ENCODE measurements at places on chromosomes 6 and 20. TPM values are rescaled to one million over a fixed set of nuclear protein-coding genes. Genes with fewer than 3 reads are reported as not detected.

DNA sequence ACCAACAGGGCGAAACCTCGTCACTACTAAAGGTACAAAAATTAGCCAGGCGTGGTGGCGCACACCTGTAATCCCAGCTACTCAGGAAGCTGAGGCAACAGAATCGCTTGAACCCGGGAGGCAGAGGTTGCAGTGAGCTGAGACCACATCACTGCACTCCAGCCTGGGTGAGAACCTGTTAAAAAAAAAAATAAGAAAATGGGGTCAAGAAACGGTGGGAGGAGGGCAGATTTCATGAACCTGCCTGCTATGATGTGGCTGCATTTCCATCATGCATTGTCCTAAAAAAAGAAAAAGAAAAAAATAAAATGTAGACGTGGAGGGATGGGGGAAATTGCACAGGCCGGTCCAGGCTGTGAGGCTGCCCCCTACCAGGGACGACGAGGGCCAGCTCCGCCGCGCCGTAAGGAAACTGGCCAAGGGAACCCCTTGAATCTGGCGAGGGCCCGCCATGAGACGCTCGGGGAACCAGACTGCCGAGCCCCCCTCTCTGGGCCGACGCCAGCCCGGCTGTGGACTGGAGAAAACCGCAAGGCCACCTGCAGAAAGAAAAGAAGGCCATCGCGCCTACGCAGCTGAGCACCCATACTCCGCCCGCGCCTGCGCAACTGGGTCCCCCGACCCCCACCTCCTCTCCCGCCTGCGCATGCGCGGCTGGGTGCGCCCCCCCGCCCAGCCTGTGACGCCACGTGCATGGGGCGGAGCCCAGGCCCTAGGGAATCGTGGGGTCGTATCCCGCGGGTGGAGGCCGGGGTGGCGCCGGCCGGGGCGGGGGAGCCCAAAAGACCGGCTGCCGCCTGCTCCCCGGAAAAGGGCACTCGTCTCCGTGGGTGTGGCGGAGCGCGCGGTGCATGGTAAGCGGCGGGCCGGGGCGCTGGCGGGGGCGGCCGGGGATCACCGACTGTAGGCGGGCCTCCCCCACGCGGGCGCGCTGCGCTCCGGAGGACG is at the start of gene ENTPD6:
Gene ENTPD6 (plus strand): TSS at position 699 of the 948 bp plus-strand sequence. CDS start 10,825 bp downstream, outside the sequence.
- DNase-seq, result peak; percentile 84

The ERVFRD-1 gene
- 0.10 TPM for total RNA-seq

DNA sequence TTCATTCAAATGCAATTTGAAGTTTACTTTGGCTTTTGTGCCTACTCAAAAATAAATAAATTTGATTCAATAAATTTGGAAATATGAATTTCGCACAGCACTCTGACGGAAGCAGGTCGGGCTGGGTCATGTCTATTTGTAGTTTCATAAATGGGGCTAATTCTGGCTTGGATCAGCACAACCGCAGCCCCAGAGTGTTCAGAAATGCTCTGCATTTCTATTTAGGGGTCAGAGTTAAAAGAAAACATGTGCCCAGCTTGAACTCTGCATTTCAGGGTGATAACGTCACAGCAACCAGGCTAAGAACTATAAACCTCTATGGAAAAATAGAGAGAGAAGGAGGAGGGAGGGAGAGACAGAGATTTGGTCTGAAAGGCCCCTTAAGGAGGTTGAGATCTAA is 480.9 kb upstream of the NOX3 start:
- DNase-seq, result peak; percentile 31

DNA sequence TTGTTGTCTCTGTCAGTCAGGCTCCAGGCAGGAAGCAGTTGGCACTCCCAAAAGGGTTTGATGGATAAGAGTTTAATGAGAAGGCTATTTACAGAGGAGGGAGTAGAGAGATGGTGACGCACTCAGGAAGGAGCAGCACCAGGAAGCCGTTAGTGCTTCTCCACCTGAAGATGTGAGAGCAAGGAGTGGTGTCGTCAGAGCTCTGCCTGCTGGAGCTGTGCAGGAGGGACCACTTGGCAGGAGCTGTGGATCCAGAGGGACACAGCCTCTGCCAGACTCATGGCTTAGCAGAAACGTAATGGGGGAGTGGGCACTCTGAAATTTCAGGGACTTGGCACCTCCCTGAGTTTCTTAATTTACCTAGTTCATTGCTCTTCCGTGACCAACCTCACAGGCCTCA is 16.8 kb downstream of the DAAM2 start:
- no peak for DNase-seq

- DNase-seq, result no peak
Observed at GRCh38 chr20:5362771-5363170, 46.0 kb upstream of the PROKR2 start.

The GZF1 gene
- 17.3 TPM for total RNA-seq

DNA sequence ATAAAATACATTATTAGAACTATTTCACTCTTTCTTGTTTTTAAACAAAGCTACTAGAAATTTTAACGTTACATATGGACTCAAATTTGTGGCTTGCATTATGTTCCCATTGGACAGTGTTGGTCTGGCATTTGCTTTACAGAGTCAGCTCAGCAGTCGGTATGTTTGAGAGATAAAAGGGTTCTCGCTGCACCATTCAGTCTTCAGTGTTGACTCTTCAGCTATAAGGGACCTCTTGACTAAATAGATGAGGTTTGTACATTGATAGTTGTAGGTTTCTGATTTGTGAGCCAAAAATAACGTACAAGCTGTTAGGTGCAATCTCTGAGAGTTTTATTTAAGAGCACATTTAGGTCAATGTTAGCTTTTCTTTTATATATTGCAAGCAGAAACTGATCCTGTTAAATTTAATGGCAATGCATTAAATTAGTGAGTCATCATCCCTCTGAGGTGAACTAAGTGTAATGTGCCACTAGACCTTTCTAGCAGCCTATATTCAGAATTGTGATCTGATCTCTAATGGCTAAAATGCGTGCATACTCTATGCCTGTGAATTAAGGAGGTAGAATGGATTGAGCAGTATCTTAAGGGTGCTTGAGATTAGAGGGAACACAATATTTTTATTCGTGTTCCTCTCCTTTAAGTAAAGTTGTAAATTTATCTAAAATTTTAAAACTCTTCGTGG is 485.6 kb upstream of the SYNCRIP start:
- no peak for DNase-seq

GRCh38 chr6:62819640-62820039 is 391.6 kb upstream of the FKBP1C start:
- no peak for DNase-seq

DNA sequence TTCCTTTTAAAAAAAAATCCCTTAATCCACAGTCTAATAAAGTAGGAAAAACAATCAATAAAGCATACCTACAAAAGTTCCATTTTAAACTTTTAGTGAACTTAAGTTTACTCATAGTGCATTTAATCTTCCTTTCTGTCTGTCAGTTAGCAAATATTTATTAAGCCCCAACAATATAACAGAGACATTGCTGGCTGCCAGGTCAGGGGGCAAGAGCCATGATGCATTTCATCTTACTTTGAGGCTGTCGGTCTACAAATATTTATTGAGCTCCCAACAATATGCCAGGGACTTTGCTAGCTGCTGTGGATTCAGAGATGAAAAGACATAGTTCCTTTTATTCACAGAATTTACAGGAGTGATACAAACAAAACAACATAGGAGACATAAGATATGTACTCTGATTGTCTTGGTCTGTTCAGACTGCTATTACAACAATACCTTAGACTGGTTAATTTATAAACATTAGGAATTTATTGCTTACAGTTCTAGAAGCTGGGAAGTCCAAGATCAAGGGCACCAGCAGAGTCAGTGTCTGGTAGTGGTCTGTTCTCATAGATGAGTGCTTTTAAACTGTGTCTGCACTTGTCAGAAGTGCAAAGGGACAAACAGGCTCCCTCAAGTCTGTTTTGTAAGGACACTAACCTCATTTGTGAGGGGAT is 118.6 kb downstream of the PLCB1 start:
- DNase-seq, result no peak

GRCh38 chr20:15310361-15310760 is 972.9 kb upstream of the FLRT3 start:
- DNase-seq, result no peak

- DNase-seq, result no peak
Observed at GRCh38 chr6:98633886-98634285, 200.5 kb upstream of the POU3F2 start.

The PKIB gene
- 4.4 TPM for total RNA-seq

DNA sequence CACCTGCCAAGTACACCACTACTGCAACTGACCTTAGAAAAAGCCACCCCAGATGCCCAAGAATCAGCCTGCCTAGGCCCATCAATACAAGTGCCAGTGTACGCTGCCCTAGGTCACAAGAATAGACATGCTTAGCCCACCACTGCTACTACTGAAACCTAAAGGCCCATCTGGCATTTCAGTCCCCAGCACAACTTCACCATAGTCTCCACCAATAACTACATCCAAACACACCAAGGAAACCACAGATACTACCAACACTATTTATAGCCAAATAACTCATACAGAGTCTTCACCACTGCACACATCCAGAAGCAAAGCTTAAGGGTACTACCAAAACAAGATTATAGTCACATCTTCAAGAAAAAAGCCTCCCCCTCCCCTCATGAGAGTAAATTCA is 28.2 kb downstream of the TREML4 start:
- no peak for DNase-seq

DNA sequence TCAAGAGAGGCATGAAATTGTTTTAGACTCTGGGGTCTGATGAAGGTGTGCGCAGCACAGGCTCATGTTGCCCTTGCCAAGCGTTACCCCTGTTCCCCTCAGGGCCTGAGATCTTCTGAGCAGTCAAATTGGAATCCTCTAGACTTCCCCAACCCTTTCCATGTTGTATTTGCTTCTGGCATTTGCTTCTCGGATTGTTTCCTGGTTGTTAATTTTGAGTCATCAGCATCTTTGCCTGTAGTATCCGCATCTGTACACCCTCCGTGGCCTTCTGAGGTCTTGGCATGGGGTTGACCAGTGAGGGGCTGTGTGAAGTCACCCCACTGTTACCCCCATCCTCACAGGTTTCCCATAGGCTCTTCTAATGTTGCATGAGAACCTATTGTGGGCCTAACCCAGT is 40.9 kb downstream of the SLC24A3 start:
- no peak for DNase-seq
